Activated T-helper 1 cell treated with Interleukin-2 at 50 U/mL for 16 hours (primary cell): ENCODE measurements at places on chromosomes 3 and 15.

DNA sequence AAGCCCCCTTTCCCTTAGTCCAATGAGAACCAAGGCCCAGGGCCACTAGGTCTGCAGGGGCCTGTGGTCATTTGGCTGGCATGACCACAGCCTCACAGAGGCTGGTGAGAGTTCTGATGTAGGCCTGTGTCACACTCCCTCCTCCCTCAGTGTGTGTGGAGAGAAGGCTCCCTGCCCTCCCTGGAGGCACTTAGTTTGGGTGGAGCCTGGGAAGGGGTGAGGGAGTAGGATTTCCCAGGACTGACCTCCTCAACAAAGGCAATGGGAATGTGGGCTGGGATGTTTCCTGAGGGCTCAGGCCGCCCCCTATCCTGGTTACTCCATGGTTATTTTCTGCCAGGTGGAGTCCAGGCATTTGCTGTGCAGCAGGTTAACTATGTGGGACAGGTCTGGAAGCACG is 7.6 kb downstream of the TEX264 start:
- DNase-seq, result no peak

DNA sequence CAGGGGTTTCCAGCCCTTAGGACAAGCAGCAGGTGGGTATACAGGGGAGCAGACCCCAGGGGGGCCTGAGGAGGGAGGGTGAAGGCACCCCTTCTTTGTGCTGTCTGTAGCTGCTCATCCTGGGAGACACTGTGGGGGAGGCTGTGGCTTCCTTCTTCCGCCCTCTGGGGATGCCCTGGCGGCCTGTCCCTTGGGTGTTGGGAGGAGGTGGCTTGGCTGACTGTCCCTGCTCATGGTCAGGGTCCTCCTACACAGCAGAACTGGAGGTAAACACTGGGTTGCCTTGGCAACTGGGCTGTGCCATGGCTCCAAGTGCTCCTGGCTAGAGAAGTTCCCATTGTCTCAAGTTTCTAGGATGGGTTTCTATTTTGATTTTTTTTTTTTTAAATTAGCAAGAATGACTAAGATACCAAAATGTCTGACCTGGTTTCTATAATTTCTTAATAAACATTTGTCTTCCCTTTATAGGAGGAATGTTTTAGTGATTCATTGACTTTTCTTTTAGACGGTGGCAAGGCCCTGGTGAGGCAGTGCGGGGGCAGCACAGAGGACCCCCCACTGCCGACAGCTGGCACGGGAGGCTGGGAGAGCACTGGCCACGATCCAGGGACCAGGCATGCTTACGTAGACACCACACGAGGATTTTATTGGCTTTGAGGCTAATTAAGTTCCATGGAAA is 12.4 kb downstream of the KLF13 start:
- no peak for DNase-seq

- no peak for DNase-seq
Measured at GRCh38 chr15:27767918-27768640, 331.0 kb downstream of the OCA2 start.

GRCh38 chr3:64399205-64399800 is 174.0 kb upstream of the PRICKLE2 start:
- no peak for DNase-seq

DNA sequence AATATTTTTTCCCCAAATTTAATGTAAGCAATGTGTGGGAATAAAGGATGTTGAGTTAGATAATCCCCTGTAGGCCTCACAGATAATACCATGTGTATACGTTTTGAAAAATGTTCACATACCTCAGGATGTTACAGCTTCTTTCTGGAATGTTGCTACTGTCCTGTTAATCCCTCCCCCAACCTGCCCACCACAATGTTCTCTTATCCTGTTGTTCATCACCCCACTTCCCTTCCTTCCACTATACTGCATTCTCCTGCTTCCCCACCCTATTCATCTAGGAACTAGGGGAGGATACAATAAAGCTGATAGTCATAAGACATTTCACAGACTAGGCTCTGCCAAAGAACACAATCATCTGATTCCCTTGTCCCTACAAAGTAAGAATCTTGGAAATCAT is 92.1 kb downstream of the IGF2BP2 start:
- DNase-seq, result no peak

GRCh38 chr3:12445523-12446240 is 38.6 kb upstream of the TSEN2 start:
- DNase-seq, result no peak

- DNase-seq, result no peak
Measured at GRCh38 chr3:188796122-188796631, 375.6 kb upstream of the TPRG1 start.

DNA sequence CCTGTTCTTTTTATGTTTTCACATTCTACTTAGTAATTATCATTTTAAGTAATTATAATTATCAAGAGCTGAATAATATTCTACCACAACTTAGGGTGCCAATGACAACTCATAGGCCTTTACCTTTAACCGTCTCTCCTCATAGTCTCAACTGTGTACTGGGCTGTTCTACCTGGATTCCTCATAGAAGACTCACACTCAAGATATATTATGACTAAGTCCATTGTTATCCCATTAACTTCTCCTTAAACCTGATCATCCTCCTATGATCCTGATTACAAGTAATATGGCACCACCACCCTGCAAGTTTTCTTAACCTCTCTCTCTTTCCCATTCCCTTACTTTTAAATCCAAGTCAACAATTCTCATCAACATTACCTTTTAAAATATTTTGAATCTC is 285.9 kb upstream of the VEPH1 start:
- DNase-seq, result no peak

DNA sequence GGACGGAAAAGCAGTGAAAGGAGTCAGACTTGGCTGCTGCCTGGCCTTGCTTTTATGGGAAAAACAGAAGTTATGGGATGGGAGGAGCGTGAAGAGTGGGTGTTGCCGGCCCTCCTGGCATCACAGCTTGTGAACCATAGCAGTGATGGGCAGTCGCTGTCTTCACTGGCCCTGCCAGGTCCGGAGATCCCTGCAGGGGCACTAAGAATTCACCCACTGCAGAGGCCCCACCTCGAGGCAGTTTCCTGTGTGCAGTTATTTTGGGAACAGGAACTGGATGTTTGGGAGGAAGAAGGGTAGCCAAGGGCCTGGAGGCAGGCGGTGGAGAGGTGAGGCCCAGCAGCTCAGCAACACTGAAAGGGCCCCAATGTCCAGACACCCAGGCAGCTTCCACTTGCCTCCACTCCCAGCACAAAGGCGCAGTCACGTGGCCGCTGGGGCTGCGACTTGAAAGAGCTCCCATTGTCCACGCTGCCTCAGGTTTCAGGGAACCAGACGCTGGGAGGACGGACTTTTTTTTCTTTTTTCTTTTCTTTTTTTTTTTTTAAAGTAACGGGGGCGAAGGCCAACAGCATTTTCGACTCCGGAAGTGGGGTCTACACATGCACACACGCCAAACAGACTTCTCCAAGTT is 255.6 kb downstream of the ZNF621 start:
- no peak for DNase-seq

DNA sequence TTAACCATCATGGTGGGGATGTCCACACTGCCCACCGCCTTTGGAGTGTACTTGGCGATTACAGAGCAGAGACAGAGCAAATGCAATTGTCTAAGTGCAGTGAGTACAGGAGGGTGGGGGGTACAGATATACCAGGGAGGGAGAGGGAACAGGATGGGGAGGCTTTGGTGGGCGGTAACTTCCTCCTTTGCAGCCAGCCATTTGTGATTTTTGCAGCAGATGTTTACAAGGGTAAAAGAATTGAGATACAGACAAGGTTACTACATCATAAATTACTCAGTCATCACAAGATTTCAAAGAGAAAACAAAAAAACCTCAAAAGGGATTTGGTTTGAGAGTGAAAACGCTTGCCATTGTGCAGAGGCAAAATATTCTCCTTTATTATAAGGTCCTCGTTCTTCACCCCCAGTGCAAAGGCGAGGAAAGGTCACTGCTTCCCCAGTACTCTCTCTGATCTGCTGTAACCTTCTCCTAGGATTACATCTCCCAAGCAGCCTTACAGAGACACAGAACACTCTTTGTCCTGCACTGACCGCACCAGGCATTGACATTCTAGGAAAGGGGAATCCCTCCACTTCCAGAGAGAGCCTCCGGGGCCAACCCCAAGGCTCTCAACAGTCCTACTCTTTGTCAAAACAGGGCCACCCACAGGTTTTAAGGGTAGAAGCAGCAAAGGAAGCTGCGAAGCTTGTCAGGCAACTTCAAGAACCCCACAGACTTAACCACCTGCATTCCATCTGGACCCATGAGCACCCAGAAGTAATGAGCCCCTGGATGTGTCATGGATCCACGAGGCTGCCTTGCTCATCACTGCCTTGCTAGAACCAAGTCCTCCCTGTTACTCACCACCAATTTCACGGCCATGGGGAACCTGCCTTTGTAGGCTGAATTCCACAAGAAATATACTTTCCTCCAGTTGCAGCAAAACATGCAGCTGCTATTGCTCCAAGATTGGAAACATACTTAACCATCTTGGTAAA is 117.3 kb downstream of the ADAMTS17 start:
- no peak for DNase-seq

DNA sequence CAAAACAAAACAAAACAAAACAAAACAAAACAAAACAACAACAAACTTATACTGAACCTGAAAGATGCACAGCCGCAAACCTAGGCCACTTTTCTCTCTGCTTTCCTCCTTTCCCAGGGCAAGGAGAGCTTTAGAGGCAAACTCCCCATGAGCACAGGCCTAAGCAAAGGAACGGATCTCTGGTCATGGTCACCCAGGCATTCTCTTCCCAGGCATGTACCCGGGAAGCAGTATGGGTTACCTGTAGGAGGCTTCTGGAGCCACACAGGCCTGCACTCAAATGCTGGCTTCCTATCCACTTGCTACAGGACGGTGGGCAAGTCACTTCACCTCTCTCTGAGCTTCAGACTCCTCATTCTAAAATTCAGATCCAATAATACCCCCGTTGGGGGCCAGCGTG is 171.8 kb downstream of the SMAD6 start:
- DNase-seq, result no peak

- DNase-seq, result no peak
Measured at GRCh38 chr3:45164056-45164455, 17.9 kb upstream of the CDCP1 start.

DNA sequence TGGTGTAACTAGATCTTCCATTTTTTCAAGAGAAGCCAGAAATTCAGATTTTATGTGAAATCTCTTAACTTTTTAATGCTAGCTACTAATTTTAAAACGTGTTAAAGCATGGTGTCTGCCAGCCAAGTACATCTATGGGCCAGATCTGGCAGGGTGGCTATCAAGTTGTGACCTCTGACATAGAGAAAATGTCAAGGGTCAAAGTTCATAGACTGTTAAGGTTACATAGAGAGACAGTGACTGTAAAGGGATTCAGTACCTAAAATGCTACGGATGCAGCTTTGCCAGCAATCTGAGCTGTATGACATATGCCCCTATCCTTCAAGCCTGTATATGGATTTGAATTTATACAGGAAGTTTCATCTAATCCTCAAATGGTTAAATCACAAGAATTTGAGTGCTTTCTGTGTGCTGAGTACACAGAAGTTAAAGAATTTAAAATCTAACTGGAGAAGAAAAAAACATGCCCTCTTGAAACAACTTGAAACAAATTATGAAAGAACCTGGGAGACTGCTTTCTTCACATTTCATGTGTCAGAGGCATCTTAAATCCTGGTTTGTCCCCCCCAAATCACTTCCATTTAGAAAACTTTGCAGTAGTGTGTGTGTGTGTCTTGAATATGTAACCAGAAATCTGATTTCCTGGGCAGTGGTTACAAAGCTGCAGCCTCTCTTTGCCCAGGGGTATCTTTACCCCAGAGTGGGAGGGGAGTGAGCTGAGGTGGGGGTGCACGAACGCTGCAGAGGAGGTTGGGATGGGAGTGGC is 895 bp upstream of the ARHGAP31 start:
- DNase-seq, result no peak

- DNase-seq, result no peak
Measured at GRCh38 chr3:177804646-177805045, 607.4 kb upstream of the TBL1XR1 start.

DNA sequence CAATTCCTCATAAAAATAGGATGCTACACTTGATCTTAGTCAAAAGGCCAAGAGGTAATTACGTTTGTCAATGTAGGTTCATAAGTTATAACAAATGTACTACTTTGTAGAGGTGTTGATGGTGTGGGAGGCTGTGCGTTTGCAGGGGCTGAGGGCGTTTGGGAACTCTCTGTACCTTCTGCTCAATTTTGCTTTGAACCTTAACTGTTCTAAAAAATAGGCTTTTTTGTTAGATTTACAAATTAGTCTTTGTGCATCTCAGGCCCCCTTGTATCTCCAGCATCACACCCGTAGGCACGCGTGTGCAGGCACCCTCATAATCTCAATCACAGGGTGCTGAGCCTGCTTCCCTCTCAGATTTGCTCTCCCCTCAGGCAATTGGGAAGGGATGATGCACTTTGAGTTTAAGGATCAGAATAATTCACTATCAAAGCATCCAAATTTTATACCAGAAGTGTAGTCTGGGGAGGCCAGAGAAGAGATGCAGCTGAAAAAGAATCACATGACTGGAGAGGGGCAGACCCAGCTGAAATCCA is 36.1 kb upstream of the STRIT1 start:
- no peak for DNase-seq

GRCh38 chr15:52710050-52710707 is 31.0 kb upstream of the ATOSA start:
- DNase-seq, result no peak

GRCh38 chr15:94887391-94887790 is 656.0 kb downstream of the MCTP2 start:
- DNase-seq, result no peak

DNA sequence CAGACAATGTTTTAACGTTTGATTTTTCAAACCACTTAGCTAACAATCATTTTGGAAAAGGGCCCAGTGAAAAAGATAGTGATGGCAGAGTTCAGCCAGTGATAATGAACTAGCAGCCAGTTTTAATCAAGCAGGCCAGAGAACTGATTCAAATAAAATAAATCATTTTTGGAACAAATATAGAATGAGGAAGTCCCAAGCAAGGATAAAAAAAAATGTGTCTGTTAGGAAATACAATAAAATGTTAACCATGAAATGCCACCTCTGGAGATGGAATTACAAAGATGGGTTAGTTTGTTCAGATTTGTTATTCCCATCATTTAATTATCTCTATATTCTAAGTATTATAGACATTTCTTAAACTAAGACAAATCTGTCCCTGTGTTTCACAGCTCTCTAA is 1.1 kb downstream of the HERC1 start:
- DNase-seq, result no peak
